ENCODE measurements at places on chromosomes 7 and 10. TPM values are rescaled to one million over a fixed set of nuclear protein-coding genes. Genes with fewer than 3 reads are reported as not detected.

The TMEM139 gene
- 0.42 TPM for polyA plus RNA-seq

- H3K4me3 ChIP-seq = no peak overlapping the region
- no peaks in the 10 kb centered on the region for H3K27me3 ChIP-seq
- no peak overlapping the region for H3K27ac ChIP-seq
Measured at GRCh38 chr10:110163192-110163773, 44.1 kb upstream of the MXI1 start.

- DNase-seq = no peak
- no peak overlapping the region for H3K4me3 ChIP-seq
- no peaks in the 10 kb centered on the region for H3K4me1 ChIP-seq
- H3K27ac ChIP-seq = no peak overlapping the region
Measured at GRCh38 chr7:30968747-30969603, 5.2 kb downstream of the GHRHR start.

The CTNNA3 gene
- polyA plus RNA-seq = 4.0 TPM

- H3K27ac ChIP-seq = no peak overlapping the region
- DNase-seq = no peak
- H3K4me1 ChIP-seq = no peaks in the 10 kb centered on the region
- H3K36me3 ChIP-seq = no peaks in the 10 kb centered on the region
- H3K27me3 ChIP-seq = no peaks in the 10 kb centered on the region
Measured at GRCh38 chr10:104035194-104036068, 50.2 kb downstream of the COL17A1 start.

GRCh38 chr10:11795101-11795920 is 27.8 kb upstream of the PROSER2 start:
- H3K4me3 ChIP-seq = no peak overlapping the region
- no peak for DNase-seq
- H3K27me3 ChIP-seq = no peaks in the 10 kb centered on the region
- peaks cover 2% of the 10 kb centered on the region for H3K4me1 ChIP-seq
- H3K36me3 ChIP-seq = no peaks in the 10 kb centered on the region
- no peak overlapping the region for H3K27ac ChIP-seq

DNA sequence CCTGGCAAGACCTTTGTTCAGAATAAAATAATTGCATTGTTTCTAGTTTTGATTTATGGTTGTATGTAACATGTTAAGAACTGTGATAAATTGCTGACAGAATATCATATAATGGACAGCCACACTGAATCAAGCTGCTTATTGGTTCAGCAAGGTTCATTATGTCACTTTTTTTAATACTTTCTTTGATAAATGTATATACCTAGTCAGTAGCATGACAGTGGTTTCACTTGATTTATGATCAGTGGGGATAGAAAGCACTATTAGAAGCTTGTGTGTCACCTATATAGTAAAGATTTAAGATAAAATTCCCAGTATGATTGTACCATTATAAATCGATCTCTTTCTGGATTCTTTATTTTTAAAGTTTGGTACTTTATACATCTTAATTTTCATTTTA is 4.5 kb downstream of the BUB3 start:
- H3K4me3 ChIP-seq = no peak overlapping the region
- H3K27ac ChIP-seq = no peak overlapping the region
- no peaks in the 10 kb centered on the region for H3K27me3 ChIP-seq
- DNase-seq = no peak
- H3K4me1 ChIP-seq = peaks cover 4% of the 10 kb centered on the region

DNA sequence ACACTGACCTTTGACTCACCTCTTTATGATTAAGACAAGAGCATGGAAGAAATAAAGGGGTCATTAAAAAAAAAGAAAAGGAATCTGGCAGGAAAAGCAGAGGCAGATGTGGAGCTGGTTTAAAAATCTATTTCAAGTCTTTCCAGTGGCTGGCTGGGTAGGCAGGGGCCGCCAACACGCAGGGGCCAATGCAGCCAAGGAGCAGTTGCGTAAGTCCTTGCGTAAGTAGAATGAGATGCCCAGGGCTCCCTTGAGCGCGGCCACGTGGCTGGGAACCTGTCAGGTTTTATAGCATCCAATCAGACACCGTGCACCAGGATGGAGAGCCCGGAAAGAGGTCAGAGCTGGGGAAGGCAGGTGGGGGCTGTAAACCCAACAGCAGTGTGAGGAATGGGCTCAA is 123.8 kb upstream of the INSYN2A start:
- no peaks in the 10 kb centered on the region for H3K36me3 ChIP-seq
- no peak overlapping the region for H3K27ac ChIP-seq
- no peaks in the 10 kb centered on the region for H3K27me3 ChIP-seq
- no peak for DNase-seq
- no peaks in the 10 kb centered on the region for H3K4me1 ChIP-seq
- no peak overlapping the region for H3K4me3 ChIP-seq

The NUTM2B gene
- polyA plus RNA-seq = 1.1 TPM

GRCh38 chr7:94374231-94374630 is 20.5 kb upstream of the COL1A2 start:
- no peaks in the 10 kb centered on the region for H3K36me3 ChIP-seq
- DNase-seq = peak; percentile 90
- no peak overlapping the region for H3K4me3 ChIP-seq
- H3K4me1 ChIP-seq = peaks cover 20% of the 10 kb centered on the region

DNA sequence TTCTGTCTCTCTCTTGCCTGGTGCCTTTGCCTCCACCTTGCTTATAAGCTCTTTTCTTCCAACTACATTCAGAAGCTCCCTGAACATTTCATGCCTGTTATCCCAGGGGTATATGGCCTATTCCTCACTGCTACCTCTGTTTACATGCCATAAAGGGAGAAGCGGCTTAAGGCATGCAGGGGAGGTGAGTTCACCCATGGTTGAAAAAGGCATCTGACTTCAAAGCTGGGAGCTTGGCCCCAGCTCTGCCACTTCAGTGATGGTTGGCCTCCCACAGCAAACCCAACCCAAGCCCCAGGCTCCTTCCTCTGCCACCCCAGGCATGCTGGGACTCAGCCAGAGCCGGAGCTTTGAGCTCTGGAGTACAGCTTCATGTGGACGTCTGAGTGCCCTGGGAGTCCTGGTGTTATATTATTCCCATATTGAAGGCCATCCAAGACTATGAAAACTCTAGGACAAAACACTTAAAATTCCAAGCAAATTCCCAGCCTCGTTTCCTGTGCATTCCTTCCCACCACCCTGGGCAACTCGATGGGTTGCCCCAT is 468.6 kb upstream of the ZMIZ1 start:
- no peak overlapping the region for H3K4me3 ChIP-seq
- H3K27ac ChIP-seq = no peak overlapping the region
- no peak for DNase-seq

DNA sequence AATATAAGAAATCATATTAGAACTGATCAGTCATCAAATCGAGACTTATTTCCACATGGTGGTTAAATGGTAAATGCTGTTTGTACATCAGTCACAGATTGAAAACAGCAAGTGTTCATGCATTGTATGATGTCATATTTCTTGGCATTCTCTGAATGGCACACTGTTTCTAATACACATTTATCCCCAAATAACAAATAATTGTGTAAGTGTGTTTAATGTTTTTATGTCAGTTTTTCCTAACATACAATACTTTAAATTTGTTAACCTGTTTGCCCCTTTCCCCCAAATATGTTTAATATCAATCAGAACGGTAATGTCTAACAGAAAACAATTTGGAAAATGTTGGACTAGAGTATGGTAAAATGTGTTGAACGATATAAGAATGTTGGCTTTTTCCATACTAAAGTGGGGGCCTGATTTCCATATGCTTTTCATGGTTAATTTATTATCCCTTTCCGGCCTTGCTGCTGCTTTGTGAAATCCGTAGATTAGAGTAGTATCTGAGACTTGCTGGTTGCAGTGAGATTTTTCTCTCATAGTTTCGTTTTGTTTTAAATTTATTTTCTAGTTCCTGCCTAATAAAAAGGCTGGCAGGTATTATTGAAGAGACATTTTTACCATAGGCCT is 23.7 kb downstream of the RAB18 start:
- DNase-seq = no peak
- H3K27me3 ChIP-seq = no peaks in the 10 kb centered on the region
- no peaks in the 10 kb centered on the region for H3K36me3 ChIP-seq
- H3K4me3 ChIP-seq = no peak overlapping the region

DNA sequence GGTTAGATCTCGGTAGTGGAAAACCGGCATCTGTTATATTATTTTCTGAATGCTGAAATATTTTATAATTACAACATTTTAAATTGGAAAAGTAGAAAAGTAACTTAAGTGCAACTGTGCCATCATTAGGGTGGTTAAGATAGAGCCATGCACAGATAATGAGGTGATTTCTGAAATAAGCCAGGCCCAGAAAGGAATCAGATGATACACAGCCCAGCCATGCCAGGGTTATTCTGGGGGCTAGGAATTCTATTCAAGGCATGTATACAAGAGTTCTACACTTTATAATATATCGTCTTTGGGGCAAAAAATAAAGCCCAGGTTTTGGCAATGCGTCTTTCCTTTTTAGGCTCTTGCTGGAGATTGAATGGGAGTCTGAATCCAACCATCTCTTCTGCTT is 128.7 kb downstream of the ITGB8 start:
- no peak overlapping the region for H3K27ac ChIP-seq
- H3K4me1 ChIP-seq = no peaks in the 10 kb centered on the region
- no peaks in the 10 kb centered on the region for H3K36me3 ChIP-seq
- H3K27me3 ChIP-seq = no peaks in the 10 kb centered on the region

The NKX2-3 gene
- 0.07 TPM for polyA plus RNA-seq

The C1GALT1 gene
- 9.9 TPM for polyA plus RNA-seq

DNA sequence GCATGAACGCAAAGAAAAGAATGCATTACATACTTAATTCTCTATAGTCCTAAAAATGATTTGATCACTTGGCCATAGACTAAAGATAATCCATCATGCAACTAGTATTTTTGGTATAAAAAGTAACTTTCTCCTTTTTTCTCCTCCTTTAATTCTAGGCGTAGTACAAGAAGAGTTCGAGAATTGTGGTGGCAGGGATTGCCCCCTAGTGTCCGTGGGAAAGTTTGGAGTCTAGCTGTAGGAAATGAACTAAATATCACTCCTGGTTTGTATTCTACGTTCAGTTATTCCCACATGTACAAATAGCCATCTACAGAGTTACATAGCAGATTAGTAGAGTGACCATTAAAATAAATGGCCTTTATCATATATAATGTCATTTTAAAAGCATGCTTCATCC is 45.5 kb upstream of the HELLS start:
- peaks cover 2% of the 10 kb centered on the region for H3K4me1 ChIP-seq
- no peak overlapping the region for H3K4me3 ChIP-seq
- H3K27me3 ChIP-seq = no peaks in the 10 kb centered on the region
- no peaks in the 10 kb centered on the region for H3K36me3 ChIP-seq
- no peak for DNase-seq

- H3K36me3 ChIP-seq = no peaks in the 10 kb centered on the region
- H3K4me3 ChIP-seq = no peak overlapping the region
- peak; percentile 22 for DNase-seq
- H3K27me3 ChIP-seq = no peaks in the 10 kb centered on the region
- H3K27ac ChIP-seq = no peak overlapping the region
- peaks cover 9% of the 10 kb centered on the region for H3K4me1 ChIP-seq
Measured at GRCh38 chr7:27361522-27361921, 118.9 kb downstream of the EVX1 start.

- no peaks in the 10 kb centered on the region for H3K27me3 ChIP-seq
- H3K36me3 ChIP-seq = no peaks in the 10 kb centered on the region
- DNase-seq = no peak
- no peaks in the 10 kb centered on the region for H3K4me1 ChIP-seq
- no peak overlapping the region for H3K27ac ChIP-seq
Measured at GRCh38 chr10:69952821-69953221, 99.8 kb upstream of the MACROH2A2 start.

GRCh38 chr7:131031099-131031868 is 296.4 kb upstream of the MKLN1 start:
- peaks cover 12% of the 10 kb centered on the region for H3K4me1 ChIP-seq
- H3K27ac ChIP-seq = no peak overlapping the region
- H3K27me3 ChIP-seq = no peaks in the 10 kb centered on the region
- DNase-seq = no peak
- H3K36me3 ChIP-seq = no peaks in the 10 kb centered on the region

The MORN4 gene
- polyA plus RNA-seq = 11.5 TPM

The FAM180A gene
- 4.4 TPM for polyA plus RNA-seq

GRCh38 chr7:121689749-121690148 is 183.2 kb upstream of the PTPRZ1 start:
- no peak for DNase-seq
- H3K4me1 ChIP-seq = no peaks in the 10 kb centered on the region
- no peaks in the 10 kb centered on the region for H3K27me3 ChIP-seq
- no peaks in the 10 kb centered on the region for H3K36me3 ChIP-seq
- no peak overlapping the region for H3K27ac ChIP-seq

DNA sequence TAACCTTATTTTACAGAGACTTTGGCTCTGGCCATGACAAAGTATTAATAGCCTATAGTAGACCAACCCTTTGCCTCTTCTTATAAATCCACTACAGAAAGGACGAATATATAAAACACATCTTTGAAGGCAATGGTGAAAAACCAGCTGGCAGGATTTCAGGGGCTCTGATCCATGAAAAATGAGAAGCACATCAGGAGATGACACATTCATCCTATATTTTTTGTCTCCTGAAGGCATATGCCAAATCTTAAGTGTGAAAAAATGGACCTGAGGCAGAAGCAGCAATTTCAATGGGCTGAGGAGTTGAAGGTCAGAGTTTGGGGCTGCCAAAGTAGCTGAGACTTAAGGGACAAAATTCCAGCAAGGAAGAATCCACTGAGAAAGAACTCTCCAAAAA is 14.4 kb downstream of the RNF216 start:
- peaks cover 7% of the 10 kb centered on the region for H3K4me1 ChIP-seq
- H3K4me3 ChIP-seq = no peak overlapping the region
- DNase-seq = no peak
- no peaks in the 10 kb centered on the region for H3K27me3 ChIP-seq
- H3K27ac ChIP-seq = no peak overlapping the region

GRCh38 chr10:71202314-71202713 is 10.1 kb upstream of the UNC5B start:
- peaks cover 2% of the 10 kb centered on the region for H3K4me1 ChIP-seq
- no peaks in the 10 kb centered on the region for H3K36me3 ChIP-seq
- H3K27ac ChIP-seq = no peak overlapping the region

The CYP26A1 gene
- not detected for polyA plus RNA-seq

GRCh38 chr10:69959911-69960310 is 92.7 kb upstream of the MACROH2A2 start:
- H3K4me1 ChIP-seq = no peaks in the 10 kb centered on the region
- DNase-seq = no peak
- H3K27ac ChIP-seq = no peak overlapping the region
- H3K4me3 ChIP-seq = no peak overlapping the region

DNA sequence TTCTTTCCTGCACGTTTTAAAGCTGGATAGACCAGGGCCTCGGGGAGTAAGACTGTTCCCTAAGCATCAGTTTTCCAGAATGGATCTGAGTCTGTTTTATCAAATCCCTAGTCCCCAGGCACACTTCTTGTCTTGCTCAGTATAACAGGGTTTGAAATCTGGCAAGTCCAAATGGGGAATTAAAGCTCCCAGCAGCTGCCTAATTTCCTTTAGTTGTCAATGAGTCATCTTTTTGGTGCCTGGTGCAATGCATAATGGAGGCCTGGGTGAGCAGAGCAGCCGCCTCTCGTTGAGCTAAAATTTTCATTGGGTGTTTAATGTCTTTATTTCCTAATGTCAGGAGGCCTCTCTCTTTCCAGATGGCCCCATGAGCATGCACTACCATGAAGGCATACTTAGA is 87.9 kb downstream of the STRA8 start:
- no peaks in the 10 kb centered on the region for H3K36me3 ChIP-seq
- H3K4me1 ChIP-seq = peaks cover 4% of the 10 kb centered on the region
- no peak overlapping the region for H3K27ac ChIP-seq
- H3K4me3 ChIP-seq = no peak overlapping the region

All from ovary (tissue), 10 donors.